Mesenchymal stem cell (in vitro differentiated cells and primary cell): ENCODE measurements at places on chromosomes 1 and 21.

DNA sequence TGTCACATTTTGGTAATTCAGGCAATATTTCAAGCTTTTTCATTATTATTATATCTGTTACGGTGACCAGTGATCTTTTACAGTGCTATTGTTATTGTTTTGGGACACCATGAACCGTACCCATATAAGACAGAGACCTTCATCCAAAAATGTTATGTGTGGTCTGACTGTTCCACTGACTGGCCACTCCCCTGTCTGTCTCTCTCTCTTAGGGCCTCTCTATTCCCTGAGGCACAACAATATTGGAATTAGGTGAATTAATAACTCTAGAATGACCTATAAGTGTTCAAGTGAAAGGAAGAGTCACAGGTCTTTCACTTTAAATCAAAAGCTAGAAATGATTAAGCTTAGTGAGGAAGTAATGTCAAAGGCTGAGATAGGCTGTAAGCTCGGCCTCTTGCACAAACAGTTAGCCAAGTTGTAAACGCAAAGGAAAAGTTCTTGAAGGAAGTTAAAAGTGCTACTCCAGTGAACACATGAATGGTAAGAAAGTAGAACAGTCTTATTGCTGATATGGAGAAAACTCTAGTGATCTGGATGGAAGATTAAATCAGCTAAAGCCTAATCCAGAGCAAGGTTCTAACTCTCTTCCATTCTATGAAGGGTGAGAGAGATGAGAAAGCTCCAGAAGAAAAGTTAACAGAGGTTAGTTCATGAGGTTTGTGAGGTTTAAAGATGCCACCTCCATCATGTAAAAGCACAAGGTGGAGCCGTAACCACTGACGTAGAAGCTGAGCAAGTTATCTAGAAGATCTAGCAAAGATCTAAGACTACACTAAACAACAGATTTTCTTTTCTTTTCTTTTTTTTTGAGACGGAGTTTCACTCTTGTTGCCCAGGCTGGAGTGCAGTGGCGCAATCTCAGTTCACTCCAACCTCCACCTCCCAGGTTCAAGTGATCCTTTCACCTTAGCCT lies 19.7 kb upstream of the DIPK1A start:
- no peak for DNase-seq

GRCh38 chr1:29777522-29777921 lies 541.2 kb downstream of the PTPRU start:
- DNase-seq, result no peak

DNA sequence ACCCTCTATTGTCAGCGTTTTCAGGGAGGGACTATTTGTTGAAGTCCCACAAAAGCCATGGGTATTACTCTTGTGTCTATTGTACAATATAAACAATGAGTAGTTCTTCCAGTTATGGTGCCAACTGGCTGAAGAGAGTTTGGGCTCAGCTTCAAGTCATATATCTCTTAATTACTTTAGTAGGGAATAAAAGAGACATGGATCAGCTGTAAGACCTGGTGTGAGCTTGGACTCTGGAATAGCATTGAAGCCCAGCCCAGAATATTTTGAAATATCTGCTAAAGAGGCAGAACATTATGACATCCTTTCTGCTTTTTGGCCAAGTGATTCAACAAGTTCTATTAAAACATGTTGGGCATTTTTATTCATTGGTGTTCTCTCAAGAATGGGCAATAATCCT lies 224.9 kb downstream of the BACH1 start:
- no peak for DNase-seq

DNA sequence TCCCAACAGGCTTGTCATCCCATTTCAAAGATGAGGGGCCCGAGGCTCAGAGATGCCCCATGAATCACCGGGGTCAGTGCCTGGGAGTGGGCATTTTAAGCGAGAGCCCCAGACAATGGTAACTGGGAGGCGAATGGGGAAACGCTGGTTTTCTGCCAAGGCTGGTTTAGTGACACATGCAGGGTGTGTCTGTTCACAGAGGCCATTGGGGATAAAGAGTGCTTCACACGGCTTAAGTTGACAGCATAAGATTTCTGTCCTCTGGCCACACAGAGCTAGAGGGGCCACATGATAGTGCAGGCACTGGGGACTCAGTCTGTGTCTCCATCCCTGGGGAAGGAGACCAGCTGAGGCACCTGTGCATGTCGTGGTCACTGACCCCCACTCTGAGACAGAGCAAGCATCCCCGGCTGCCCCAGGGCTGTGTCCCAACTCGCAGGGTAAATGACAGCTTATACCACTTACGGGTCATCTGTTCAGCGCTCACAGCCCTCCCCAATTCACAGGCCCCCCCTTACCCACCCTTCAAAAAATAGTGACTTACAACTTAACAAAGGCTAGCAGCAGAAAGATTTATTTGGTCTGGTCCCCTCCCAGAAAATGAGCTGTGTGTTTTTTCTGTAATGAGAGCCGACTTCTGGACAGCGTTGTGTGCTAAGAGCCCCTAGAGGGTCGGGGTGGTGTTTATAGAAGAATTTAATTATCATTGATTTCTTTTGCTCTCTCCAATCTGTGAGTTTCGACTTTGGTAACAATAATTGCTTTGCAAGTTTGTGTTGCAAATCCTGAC lies 34.9 kb upstream of the ARHGEF16 start:
- no peak for DNase-seq

- DNase-seq, result no peak
Observed at GRCh38 chr1:59687081-59687480, 127.7 kb upstream of the HOOK1 start.

GRCh38 chr1:224730540-224730939 lies 114.4 kb downstream of the CNIH3 start:
- peak; percentile 18 for DNase-seq

DNA sequence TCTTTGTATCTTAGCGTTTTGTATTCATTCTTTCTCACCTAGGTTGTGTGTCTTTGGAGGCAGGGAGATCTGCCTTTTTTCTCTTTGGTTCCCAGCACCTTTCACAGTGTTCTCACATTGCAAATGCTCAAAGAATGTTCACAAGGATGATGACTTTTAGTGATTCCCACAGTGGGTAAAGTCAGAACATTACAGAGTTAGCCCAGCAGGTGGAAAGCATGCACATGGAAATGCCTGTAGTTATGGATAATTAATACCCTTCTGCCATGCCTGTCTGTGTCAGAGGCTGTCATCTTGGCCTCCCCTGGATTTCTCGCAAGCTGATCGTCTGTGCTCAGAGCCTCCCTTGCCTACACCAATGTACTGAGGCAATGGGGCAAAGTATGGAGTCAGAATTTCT lies 458.9 kb downstream of the LMO4 start:
- peak; percentile 10 for DNase-seq

GRCh38 chr1:11196945-11197344 lies 7.8 kb downstream of the ANGPTL7 start:
- DNase-seq, result no peak

GRCh38 chr21:38244885-38245869 lies 11.6 kb upstream of the KCNJ15 start:
- peak; percentile 93 for DNase-seq

GRCh38 chr1:170536924-170537551 lies 5.1 kb downstream of the GORAB start:
- peak; percentile 17 for DNase-seq

DNA sequence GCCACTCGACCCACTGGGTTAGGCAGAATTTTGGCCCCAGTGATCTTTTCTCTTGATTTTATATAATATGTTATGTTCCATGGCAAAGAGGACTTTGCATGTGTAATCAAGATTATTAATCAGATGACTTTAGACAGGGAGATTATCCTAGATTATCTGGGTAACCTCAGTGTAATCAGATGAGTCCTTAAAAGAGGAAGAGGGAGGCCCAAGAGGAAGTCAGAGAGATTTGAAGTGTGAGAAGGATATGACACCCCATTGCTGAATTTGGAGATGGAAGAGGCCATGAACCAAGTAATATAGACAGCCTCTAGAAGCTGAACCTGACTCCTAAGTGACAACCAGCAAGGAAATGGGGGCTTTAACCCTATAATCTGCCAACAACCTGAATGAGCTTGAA lies 117.1 kb upstream of the CSF3R start:
- DNase-seq, result no peak

DNA sequence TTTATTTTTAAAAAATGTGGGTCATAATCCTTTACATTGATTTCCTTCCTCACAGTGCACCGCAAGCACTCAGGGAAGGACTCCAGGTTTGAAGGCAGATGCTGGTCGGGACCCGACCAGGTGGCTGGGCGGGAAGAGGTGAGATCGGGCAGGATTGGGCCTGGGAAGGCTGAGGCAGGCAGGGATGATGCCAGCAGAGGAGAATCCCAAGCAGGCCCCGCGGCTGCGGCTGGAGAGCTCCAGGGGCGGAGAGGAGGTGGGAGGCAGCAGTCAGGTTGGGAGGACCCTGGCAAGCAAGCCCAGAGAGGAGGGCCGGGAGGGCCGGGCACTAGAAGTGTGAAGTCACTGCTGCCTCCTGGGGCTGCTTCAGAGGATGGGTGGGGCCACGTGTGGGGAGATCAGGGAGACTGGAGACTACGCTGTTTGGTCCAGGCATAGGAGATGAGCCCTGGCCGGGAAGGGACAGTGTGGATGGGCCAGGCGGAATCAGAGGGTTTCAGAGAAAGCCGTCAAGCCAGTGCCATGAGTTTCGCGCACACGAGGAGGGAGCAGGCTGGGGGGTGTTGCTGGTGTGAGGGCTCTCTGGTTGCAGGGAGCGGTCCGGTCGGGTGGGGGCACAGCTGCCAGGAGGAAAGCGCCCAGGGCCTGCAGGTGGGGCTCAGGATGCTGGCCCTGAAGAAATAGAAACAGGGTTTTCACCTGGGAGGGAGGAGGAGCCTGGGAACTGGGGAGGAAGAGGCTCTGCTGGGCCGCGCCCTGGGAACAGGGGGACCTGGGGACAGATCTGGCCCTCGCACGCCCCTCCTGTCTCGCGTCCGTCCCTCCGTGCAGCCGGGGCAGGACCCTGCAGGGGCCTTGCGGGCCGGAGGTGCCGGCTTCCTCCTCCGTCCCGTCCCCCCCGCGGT lies 888 bp upstream of the COL18A1 start:
- peak; percentile 60 for DNase-seq

- no peak for DNase-seq
Observed at GRCh38 chr1:67469431-67469830, 39.2 kb upstream of the SERBP1 start.

GRCh38 chr1:88922214-88922613 lies 30.8 kb upstream of the GTF2B start:
- no peak for DNase-seq

- DNase-seq, result no peak
Observed at GRCh38 chr1:55128418-55128995, 86.7 kb downstream of the USP24 start.

GRCh38 chr1:66764994-66765578 lies 12.8 kb downstream of the DYNLT5 start:
- peak; percentile 59 for DNase-seq

- DNase-seq, result no peak
Observed at GRCh38 chr1:14415396-14415795, 183.1 kb upstream of the KAZN start.

- no peak for DNase-seq
Observed at GRCh38 chr1:26025060-26025459, 3.5 kb downstream of the EXTL1 start.

GRCh38 chr1:3918966-3919611 lies 19.0 kb upstream of the C1orf174 start:
- no peak for DNase-seq

- peak; percentile 74 for DNase-seq
Observed at GRCh38 chr1:221294242-221294641, 415.0 kb downstream of the HLX start.

DNA sequence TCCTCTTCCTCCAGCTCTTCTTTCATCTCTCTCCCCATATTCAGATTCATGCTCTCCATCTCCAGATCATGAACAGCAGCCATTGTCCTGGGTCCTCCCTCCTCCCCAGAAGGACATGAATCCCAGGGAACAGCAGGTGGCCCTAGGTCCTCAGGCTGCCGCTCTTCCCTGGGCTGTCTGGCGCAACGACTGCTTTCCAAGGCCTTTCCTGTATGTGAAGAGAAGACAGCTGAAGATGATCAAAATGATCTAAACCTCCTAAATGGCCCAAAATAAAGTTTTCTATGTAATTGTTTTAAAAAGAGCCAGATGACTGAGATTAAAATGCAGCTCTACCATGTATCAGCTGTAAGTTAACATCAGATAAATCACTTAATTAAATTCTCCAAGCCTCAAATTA lies 22.5 kb downstream of the RHBDL2 start:
- DNase-seq, result no peak

DNA sequence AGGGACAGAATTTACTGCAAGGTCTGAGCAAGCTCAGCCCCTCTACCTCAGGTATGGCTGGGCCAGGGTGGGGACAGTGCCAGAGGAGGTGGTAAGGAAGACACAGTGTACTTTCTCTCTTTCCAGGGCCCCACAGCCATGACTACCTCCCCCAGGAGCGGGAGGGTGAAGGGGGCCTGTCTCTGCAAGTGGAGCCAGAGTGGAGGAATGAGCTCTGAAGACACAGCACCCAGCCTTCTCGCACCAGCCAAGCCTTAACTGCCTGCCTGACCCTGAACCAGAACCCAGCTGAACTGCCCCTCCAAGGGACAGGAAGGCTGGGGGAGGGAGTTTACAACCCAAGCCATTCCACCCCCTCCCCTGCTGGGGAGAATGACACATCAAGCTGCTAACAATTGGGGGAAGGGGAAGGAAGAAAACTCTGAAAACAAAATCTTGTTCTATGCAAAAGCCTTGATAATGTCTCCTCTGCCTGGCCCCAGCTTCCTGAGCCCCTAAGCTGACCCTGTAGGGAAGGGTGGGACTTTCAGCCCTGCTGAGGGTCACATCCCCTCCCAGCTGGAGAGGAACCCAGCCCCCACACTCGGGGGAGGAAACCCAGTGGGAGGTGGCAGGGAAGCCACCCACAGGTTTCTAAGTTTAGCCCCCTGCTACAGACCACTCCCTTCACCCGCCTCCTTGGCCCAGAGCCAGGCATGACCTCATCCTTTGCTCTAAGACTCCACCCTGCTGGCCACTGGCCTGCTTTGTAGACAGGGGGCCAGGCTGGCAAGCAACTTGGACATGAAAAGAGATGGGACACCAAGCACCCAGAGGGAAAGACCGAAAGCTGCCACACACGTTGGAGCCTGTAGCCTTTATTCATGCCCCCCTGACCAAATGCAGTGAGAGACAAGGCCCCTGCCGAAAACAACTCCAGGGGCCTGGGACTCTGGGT lies 6.4 kb downstream of the RHOC start:
- DNase-seq, result peak; percentile 98

DNA sequence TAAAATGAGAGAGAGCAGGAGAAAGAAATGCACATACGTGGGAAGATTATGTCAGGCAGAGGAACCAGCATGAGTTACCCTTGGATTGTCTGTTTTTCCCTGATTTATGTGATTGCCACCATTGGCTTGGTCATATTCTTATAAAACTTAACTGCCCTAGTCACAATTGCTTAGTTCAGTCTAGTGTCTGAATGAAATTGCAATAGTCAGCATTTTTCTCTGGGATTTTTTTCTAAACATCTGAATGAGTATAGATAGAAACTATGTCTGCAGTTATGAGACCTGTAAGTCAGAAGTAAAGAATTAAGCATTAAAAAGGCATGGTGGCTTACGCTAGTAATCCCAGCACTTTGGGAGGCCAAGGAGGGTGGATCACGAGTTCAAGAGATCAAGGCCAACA lies 889.8 kb downstream of the PLA2G4A start:
- no peak for DNase-seq

DNA sequence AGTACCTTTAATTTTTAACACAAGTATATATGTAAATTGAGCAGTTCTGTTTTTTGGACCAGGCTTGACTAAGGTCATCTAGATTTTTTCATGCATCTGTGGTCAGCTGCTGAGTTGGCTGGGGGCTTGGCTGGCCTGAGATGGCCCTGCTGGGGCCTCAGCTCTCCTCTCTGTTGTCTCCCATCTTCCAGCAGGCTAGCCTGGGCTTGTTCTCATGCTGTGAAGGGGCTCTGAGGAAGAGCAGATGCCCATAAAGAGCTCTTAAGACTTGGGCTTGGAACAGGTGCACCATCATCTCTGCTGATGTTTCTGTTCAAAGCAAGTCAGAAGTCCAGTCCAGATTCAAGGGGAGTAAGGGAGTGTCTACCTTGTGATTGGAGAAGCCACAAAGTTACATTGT lies 51.2 kb upstream of the TNR start:
- DNase-seq, result no peak
